Activated T-cell treated with anti-CD3 and anti-CD28 coated beads, Interleukin-2, amount 50 U/mL, for 1 hour (primary cell): ENCODE measurements at places on chromosomes 6 and 20.

DNA sequence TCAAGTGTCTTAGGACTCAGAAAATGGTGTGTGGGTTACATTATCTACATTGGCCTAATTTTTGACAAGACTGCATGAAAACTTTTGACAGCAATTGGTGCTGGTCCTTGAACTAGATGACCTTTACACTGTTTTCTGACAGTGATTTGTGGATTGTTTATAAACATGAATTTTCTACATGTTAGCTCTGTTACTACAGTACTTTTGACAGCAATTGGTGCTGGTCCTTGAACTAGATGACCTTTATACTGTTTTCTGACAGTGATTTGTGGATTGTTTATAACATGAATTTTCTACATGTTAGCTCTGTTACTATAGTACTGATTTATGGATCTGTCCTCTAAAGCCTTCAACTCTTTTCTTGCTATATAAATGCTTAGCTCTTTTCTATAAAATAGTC is 16.7 kb downstream of the KCTD20 start:
- DNase-seq, result no peak

- no peak for DNase-seq
These were observed 61.6 kb downstream of the GRM1 start for GRCh38 chr6:146090474-146090873.

DNA sequence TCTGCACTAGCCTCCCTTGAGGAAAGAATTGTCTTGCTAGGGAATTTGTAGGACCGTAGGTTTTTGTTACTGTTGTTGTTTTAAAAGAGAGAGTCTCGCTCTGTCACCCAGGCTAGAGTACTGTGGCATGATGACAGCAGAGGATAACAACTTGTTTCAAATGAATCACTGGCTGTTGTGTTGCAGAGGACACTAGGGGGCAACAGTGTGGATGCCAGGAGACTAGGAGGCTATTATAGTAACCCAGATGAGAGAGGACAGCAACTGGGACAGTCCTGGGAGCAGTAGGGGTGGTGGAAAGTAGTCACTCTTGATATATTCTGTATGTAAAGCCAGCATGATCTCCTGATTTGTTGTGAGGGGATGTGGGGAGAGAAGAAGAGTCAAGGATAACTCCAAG is 41.8 kb upstream of the LAMA4 start:
- DNase-seq, result no peak

DNA sequence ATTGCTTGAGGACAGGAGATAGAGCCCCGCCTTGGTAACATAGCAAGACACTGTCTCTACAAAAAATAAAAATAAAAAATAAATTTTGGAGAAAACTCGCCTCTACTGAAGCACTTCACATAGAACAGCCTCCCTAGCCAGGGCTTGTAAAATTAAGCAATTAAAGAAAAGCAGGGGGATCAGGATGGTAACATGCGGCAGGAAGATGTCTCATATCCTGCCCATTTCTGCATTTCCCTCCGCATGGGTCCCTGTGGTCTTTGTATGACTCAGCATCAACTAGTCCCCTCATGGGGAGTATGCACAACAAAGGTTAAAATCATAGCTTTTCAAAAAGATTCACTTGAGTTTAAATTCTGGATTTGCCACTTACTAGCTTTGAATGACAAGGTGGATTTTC is 379.0 kb downstream of the EPHA7 start:
- no peak for DNase-seq

DNA sequence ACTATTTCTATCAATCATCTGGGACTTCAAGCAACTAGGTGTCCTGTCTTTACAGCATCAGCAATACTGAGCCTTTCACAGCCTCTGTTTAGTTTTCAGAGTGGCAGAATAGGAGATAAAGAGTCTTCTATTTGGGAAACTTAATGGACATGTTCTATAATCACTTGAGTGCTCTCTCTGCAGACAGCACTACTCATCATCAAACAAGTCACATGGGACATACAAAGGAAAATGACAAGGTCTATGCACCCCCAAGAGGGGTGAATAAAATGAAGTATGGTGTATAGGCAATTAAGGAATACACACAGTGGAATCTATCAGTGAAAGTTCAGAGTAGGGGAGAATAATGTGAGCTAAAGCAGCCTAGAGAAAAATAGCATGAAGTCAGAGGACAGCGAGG is 237.8 kb upstream of the THEMIS start:
- DNase-seq, result no peak

GRCh38 chr6:167976708-167977107 is 20.8 kb upstream of the KIF25 start:
- DNase-seq, result no peak

DNA sequence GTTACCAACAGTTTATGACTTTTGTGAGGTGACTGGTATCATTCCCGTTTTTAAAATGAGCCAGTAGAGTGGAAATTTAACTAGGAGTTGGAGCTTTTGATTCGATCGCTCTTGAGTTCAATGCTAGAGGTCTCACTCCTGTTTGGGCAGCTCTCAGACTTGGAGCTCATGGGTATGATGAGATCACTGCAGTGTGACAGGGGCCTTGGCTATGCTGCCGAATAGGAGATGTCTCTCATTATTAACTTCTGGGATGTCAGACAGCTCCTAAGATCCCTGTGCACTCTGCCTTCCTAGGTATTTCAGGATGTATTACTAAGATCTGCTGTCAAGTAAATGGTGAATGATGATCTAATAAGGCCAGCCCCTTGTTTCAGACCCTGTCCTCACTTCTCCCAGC is 20.4 kb downstream of the AKAP12 start:
- DNase-seq, result no peak

GRCh38 chr20:25289886-25290597 is 42.2 kb downstream of the PYGB start:
- no peak for DNase-seq

- DNase-seq, result no peak
These were observed 96.8 kb downstream of the ANKRD60 start for GRCh38 chr20:58131551-58132142.

DNA sequence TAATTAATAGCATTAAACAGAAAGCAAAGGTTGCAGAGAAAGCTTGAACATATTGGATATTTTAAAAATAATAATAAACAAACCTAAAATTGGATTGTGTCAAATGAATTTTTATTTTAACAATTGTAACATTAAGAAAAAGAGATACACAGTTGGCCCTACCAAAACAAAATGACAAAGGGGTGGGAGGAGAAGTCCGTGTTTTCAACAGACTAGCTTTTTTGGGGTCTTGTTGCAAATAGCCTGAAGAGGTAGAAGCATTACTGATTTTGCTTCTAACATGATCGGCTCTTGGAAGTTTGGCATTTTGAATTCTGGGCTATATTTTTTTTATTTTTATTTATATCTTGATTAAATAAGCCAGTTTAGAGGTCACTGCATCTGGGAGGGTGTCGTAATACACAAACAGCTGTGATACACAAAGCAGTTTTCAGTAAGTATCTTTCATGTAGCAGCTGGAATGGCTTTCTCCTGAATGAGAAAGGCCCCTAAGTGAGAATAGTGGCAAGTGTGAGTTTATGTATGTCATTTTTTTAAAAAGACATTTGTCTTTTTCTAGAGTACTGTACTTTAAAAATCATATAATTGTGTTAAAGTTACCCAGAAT is 85.5 kb upstream of the ZNF217 start:
- no peak for DNase-seq

DNA sequence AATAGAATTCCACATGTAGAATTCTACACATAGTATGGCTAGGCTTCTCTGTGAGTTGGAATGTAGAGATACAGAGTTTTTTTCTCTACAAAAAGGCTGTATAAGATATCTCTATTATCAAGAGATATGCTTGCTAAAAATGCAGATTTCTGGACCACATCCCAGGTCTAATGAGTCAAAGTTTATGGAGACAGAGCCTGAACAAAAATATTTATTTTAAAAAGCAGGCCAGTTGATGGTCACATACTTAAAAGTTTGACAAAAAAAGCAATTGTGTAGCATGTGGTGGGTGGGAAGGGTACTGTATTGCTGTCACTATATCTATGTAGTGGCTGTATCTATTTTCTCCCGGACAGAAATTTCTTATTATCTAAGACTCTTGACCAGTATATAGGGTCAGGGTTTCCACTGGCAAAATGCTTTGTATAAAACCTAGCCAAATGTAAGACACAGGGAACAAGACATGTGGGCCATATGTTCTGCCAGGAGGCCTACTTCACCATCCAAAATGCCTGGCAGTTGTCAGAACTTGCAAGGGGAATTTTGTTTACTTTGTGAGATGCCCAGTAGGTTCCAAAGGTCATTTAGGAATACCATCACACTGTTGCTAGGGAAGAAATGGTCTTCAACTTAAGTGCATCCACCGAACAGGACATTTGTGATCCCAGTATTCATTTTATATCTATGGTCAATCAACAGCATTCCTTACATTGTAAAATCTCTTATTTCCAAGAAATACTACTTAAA is 60.6 kb downstream of the SHPRH start:
- no peak for DNase-seq

DNA sequence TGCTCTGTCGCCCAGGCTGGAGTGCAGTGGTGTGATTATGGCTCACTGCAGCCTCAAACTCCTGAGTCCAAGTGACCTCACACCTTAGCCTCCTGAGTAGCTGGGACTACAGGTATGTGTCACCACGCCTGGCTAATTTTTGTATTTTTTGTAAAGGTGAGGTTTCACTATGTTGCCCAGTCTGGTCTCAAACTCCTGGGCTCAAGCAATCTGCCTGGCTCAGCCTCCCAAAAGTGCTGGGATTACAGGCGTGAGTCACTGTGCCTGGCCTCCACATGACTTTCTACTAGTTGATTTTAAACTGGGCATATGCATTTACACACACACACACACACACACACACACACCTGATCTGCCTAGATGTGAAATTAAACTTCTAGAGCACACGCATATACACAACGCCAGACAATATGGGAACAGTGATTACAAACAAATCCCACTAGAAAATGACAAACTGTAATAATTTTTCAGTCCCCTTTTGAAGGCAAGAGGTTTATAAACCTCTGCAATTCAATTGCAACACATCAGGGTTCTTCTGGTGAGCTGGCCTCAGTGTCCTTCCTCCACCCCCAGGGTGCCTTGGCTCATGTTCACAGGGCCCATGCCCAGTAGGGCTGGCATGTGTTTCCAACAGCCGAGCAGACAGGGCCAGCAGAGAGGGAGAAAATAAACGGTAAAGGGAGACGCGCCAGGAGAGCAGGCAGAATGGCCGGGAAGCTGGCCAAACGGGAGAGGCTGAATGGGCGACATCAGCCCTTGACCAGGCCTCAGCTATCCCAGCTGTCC is 31.2 kb downstream of the PARD6B start:
- DNase-seq, result no peak

DNA sequence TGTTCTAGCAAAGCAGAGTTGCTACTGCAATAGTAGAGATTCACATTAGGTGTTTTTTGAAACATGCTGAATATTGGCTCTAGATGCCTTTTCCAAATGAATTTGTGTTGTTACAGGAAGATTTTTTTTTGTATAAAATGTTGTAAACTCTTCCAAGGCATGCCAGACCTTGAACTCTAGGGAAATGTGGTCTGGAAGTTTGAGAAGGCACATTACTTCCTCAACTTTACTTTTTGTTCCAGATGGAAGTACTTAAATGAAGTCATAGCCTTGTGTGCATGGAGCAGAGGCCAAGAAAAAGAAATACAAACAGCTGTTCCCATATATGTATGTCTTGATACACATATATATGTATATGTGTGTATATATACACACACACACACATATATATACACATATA is 585.7 kb upstream of the MARCKS start:
- no peak for DNase-seq

- DNase-seq, result no peak
These were observed 2.4 kb downstream of the MCCD1 start for GRCh38 chr6:31531162-31531561.

DNA sequence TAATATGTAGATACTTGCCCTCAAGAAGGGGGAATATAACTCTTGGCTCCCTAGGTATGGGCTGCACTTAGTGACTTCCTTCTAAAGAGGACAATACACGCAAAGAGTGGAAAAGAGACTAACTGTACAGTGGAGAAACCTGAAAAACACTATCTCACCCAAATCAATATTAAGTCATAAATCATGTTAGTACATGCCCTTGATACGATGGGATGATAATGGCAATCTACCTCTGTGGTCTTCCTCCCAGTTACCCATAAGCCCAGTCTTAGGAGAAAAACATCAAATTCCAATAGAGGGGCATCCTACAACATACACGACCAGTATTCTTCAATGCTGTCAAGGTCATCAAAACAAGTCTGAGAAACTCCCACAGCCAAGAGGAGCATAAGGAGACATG is 1.3 kb downstream of the TRIM26 start:
- DNase-seq, result no peak

DNA sequence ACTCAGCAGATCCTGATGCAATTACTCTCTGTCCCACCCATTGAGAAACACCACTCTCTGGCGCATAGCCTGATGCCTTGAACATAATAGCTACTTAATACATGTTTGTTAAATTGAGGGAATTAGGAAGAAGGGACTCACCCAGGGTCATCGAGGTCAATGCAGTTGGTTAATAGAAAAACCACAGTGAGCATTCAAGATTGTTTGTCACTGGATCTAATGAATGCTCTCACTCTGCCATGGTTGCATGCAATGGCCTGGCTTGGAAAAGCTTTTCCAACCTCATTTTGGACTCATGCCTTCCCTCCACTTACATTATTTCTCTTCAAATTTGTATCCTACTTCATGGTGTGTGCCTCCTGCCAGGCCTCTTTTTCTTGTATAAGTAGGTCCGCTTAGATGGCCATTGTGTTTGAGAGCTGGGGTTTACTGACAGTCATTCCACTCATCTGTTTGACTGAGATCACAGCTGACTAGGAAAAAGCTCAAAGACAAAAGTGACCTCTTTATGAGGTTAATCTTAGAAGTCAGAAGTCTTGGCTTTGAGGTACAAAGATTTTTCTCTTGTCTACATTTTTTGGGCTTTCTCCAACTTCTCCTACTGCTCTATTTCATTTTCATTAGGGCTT is 154.8 kb upstream of the RAB32 start:
- no peak for DNase-seq
